ENCODE measurements at places on chromosomes 6 and 20.

DNA sequence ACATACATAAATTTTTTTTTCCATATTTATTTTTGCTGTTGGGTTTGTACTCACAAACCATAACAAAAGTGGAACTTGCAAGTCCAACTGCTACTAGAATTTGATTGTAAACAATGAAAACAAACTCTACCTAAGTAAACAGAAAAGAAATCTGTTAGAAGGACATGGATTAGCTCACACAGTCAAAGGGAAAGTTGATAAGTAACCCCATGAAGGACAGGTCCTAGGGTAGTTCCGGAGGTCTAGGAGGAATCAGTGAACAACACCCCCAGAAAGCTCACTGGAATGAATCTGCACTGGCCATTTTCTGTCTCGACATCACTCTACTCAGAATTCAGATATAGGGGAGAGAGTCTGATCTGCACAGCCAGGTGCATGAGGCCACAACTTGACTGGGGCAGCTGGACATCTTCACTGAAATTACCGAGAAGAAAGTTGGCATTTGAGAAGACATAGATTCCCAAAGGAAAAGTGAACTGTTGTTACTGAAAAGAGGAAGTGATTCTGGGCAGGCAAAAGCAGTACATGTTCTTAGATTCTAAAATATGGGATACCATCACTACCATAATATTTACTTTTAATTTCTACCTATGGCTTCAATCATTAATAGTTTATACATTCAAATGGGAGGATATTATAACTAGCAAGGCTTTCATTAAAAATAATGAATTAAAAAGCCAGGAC, 76.4 kb downstream of the HMGN3 start:
- no peak for DNase-seq

DNA sequence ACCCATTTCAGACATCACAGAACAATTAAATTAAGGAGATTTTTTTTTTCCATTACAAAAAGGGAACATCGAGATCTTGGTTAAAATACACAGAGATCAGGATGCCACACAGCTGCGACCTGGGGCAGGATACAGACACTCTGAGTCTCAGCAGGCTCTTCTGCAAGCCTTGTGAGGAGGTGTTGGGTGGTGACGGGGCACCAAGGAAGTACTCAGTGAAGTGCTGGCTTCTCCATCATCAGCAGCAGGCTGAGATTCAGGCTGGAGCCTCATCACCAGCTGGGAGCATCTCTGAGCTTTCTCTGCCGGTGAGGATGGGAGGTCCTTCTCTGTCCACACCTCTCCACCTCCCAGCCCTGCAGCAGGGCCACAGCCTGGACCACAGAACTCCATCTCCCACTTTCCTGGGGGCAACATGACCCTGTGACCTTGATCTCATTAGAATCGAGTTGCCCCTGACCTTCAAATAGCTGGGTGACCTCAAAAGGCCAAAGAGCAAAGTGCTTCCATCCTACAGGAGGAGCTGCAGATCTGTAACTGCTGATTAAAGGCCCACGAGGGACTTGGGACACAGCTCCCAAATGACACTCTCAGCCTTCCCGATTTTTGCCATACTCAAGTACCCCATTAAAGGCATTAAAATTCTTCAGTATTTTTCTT, 16.0 kb downstream of the PMEPA1 start:
- DNase-seq = no peak

DNA sequence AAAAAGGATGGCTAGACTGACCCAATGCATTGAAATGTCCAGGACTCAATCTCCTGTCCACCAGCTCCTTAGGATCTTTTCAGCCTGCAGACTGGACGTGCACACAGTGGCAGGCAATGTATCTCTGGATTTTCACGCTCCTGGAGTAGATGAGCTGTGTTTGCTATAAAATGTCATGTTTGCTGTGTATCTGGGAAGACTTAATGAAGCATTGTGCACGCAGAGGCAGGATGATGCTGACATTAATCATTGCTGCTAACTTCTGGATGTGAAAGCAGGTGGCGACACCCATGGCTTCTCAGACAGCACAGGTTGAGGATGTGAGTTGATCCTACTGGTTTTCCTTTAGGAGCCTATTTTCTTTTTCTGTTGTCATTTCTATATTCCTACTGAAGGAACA, 133.1 kb upstream of the PCSK2 start:
- no peak for DNase-seq

DNA sequence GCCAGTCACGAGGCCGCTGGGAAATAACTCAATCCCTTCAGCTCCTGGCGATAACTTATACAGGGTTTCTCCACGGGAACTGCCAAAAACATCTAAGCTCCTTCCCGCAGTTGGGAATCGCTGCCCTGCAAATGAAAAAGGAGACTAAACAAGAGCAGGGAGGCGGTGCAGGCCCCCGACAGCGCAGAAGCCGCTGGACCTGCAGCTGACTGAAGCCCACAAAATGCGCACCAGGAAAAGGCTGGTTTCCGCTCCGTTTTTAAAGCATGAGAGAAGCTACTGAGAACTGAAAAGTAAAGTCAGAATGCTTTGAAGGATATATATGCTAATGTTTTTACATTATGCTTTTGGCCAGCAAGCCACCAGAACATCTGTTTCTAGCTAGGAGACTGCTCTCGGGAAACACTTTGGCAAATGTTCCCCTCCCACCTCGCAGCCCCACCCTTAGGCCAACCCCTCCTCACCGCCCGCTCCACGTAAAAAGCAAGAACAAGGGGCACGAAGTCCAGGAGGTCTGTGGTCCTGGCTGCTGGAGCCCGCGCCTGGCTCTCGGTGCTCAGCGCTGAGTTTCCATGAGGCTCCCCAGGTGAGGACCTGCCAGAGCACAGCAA, 90.5 kb downstream of the SOD2 start:
- no peak for DNase-seq

DNA sequence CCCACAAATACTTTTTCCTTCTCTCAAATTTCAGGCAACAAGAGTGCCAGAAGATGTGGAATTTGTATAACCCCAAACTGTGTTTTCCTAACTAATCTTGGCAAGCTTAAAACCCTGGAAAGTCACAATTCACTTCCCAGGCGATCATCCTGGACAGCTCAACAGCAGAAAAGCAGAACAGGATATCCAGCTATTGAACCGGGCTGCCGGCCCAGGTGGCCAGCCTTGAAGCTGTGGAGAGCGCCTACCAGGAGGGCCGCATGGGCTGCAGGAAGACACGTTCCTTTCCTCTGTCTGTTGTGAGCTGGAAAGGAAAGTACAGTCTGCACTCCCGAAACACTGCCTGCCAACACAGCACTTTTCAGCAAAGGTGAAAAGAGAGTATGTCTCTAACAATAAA, 719.7 kb upstream of the MARCKS start:
- no peak for DNase-seq

- DNase-seq = no peak
These were observed 82.7 kb upstream of the PRDM1 start for GRCh38 chr6:106003268-106003987.
